Peyer's patch (tissue), 4 donors: ENCODE measurements at places on chromosomes 2 and 18. TPM values are rescaled to one million over a fixed set of nuclear protein-coding genes. Genes with fewer than 3 reads are reported as not detected.
A peak's percentile ranks its signal among the peaks of the same experiment; 100 is the strongest.

GRCh38 chr18:11664286-11664685 lies 24.8 kb upstream of the GNAL start:
- H3K4me1 ChIP-seq, result no peaks in the 10 kb centered on the region
- DNase-seq, result no peak
- no peak overlapping the region for H3K4me3 ChIP-seq
- no peaks in the 10 kb centered on the region for H3K27me3 ChIP-seq
- H3K36me3 ChIP-seq, result no peaks in the 10 kb centered on the region
- H3K27ac ChIP-seq, result no peak overlapping the region

DNA sequence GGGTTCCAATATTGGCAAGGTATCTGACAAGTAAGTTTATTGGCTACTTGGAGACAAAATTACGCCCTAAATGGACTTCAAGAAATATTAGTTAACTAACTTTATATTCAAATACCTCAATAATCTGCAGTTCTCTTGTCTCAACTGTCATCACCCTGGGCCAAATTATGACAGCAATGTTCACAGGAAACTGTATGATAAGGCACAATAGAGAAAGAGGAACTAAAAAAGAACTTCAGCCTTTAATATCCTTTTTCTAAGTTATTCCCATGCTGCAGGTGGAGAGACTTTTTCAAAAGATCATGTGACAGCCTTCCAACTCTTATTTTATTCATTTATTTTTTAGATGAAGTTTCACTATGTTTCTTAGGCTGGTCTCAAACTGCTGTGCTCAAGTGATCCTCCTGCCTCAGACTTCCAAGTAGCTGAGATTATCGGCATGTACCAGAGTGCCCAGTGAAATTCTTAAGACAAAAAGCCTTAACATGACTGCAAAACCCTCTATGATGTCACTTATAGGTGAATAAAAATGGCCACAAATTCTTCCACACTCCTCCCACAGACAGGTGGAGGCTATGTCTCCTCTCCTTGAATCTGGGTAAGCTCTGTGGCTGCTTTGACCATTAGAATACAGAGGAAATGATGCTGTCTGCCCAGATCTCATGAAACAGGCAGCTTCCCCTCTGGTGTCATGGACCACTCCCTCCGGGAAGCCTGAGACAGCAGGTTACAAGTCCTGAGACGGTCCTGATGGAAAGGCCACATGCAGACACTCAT lies 211.0 kb downstream of the TGIF1 start:
- DNase-seq, result no peak
- no peaks in the 10 kb centered on the region for H3K27me3 ChIP-seq
- H3K27ac ChIP-seq, result peak overlapping the region; percentile 9
- H3K4me3 ChIP-seq, result no peak overlapping the region

The FAM237A gene
- total RNA-seq, result not detected

GRCh38 chr2:218895759-218896500 lies 15.3 kb downstream of the WNT10A start:
- peaks cover 45% of the 10 kb centered on the region for H3K4me1 ChIP-seq
- H3K27me3 ChIP-seq, result no peaks in the 10 kb centered on the region
- no peak for DNase-seq
- no peak overlapping the region for H3K27ac ChIP-seq
- H3K36me3 ChIP-seq, result no peaks in the 10 kb centered on the region

GRCh38 chr18:400456-400855 lies 100.0 kb downstream of the COLEC12 start:
- DNase-seq, result no peak
- H3K36me3 ChIP-seq, result no peaks in the 10 kb centered on the region
- H3K27ac ChIP-seq, result no peak overlapping the region
- no peaks in the 10 kb centered on the region for H3K27me3 ChIP-seq

DNA sequence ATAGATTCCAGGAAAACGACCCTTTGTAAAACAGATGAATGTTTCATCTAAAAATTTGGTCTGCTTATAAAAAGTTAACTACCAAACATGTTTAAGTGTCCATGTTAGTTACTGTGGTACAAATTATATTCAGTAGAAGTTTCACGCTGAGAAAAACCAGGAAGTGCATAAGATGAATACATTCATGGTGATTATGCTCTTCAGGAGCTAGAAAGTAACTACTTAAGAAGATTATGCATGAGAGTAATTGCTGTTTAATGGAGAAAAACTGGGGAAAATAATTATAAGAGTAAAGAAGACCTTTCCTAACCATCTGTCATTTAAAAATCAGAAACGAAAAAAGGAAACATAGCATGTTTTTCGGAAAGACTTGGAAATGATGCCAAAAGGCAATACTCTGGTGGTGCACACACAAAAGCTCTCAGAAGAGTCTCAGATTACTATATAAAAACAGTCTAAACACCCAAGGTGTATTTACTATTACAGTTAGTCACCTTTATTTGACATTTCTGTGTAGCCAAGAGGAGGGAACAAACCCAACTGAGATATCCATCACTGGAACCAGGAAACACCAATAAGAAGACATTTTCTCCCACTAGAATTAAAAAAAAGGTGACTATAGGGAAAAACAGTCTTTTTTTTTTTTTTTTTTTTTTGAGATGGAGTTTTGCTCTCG lies 38.8 kb upstream of the METTL21A start:
- no peaks in the 10 kb centered on the region for H3K27me3 ChIP-seq
- no peaks in the 10 kb centered on the region for H3K36me3 ChIP-seq
- no peak overlapping the region for H3K4me3 ChIP-seq

The LRRC30 gene
- not detected for total RNA-seq

DNA sequence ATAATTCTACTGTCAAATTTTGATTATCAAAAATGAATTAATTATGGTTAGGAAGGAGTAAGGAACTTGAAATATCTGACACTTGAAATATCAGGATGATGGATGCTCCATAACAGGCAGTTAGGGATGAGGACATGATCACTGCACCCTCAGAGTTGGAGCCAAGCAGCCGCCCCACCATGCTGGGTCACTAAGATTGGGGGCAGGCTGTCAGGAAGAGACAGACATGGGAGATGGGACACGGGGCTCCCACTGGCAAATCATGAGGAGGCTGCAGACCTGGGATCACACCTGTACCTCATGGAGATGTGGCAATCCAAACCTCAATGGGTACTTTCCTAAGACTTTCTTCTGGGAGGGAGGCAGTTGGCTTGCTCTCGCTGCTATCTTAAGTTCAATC lies 982.0 kb upstream of the ZEB2 start:
- H3K27ac ChIP-seq, result no peak overlapping the region
- no peaks in the 10 kb centered on the region for H3K27me3 ChIP-seq
- H3K36me3 ChIP-seq, result no peaks in the 10 kb centered on the region
- no peaks in the 10 kb centered on the region for H3K4me1 ChIP-seq

The ZBTB7C gene
- total RNA-seq, result 13.9 TPM

The SERPINB11 gene
- not detected for total RNA-seq

DNA sequence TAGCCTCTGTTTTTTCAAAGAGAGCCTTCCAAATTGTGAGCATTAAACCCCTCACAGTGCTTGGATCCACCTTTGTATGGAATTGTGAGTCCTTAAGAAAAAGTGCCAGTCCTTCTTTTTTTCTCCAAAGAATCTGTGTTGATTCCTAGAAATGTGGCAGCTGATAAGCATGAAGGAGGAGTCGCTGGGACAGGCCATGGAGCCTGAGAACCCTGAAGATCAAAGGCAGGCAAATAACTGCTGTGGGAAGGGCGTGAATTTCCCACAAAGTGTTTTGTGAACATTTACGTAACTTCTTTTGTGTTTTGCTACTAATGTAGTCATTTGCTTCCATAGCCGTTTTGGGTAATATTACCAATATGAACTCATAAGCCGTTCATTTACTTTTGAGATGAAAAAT lies 27.7 kb upstream of the CHMP1B start:
- H3K4me3 ChIP-seq, result no peak overlapping the region
- H3K4me1 ChIP-seq, result no peaks in the 10 kb centered on the region
- H3K27me3 ChIP-seq, result no peaks in the 10 kb centered on the region
- H3K27ac ChIP-seq, result no peak overlapping the region

DNA sequence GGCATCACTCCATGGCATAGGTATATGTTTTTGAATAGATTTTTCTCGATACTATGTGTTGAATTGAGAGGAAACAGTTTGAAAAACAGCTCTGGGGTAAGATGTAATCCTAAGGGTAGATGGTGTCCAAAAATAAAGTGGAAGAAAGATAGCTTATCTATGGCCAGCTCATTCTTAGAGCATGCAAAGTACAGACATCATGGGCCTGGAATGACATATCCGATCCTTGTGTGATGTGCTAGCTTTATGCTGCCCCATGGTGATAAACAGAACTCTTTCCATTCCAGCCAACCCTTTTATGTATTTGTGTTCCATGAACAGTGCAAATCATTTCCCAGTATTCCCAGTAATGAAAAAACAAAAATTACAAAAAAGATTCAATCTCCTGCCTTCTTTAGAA lies 390.2 kb upstream of the NXPH2 start:
- DNase-seq, result no peak
- no peak overlapping the region for H3K27ac ChIP-seq
- H3K36me3 ChIP-seq, result no peaks in the 10 kb centered on the region
- H3K4me3 ChIP-seq, result no peak overlapping the region

GRCh38 chr18:77755187-77755586 lies 505.5 kb downstream of the GALR1 start:
- DNase-seq, result no peak
- H3K27ac ChIP-seq, result no peak overlapping the region
- H3K4me1 ChIP-seq, result no peaks in the 10 kb centered on the region
- H3K27me3 ChIP-seq, result no peaks in the 10 kb centered on the region
- no peak overlapping the region for H3K4me3 ChIP-seq

The COL3A1 gene
- 58.1 TPM for total RNA-seq

DNA sequence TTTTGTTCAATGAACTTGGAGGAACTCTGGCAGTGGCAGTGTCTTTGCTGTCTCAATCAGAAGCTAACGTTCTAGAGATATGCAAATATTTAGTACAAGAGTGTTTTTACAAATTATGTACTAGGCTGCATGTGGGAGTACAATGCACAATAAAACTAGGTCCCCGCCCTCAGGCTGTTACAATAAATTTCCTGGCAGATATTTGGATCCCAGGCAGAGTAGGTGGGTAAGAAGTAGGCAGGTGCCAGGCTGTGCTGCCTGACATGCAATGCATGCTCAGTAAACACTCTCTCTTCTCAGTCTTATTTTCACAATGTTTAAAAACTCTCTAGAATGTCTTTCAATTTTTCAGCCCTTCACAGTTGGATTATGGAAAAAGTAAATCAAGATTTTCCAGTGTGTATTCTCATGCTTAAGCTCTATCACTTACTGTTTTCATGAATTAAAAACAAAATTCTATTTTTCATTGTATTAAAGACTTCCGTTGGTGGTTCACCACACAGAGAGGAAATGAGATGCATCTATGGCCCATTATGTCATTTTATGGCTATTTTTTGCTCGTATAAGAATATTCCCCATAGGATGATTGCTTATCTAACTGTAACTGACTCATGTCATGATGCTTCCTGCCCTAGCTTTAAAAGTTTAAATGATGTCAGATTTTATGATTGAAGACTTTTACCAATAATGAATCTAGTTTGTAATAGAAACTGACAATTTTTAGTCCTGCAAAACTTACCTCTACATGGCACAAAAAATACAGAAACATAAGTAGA lies 346.1 kb downstream of the RND3 start:
- H3K27me3 ChIP-seq, result no peaks in the 10 kb centered on the region
- H3K4me1 ChIP-seq, result no peaks in the 10 kb centered on the region
- no peak for DNase-seq
- no peaks in the 10 kb centered on the region for H3K36me3 ChIP-seq
- H3K4me3 ChIP-seq, result no peak overlapping the region
- H3K27ac ChIP-seq, result no peak overlapping the region

- no peaks in the 10 kb centered on the region for H3K4me1 ChIP-seq
- H3K4me3 ChIP-seq, result no peak overlapping the region
- H3K27me3 ChIP-seq, result no peaks in the 10 kb centered on the region
- no peak for DNase-seq
- H3K36me3 ChIP-seq, result no peaks in the 10 kb centered on the region
Observed at GRCh38 chr2:44866152-44866551, 75.3 kb upstream of the SIX3 start.

The SGO2 gene
- total RNA-seq, result 9.9 TPM

The ACTG2 gene
- 27.5 TPM for total RNA-seq

DNA sequence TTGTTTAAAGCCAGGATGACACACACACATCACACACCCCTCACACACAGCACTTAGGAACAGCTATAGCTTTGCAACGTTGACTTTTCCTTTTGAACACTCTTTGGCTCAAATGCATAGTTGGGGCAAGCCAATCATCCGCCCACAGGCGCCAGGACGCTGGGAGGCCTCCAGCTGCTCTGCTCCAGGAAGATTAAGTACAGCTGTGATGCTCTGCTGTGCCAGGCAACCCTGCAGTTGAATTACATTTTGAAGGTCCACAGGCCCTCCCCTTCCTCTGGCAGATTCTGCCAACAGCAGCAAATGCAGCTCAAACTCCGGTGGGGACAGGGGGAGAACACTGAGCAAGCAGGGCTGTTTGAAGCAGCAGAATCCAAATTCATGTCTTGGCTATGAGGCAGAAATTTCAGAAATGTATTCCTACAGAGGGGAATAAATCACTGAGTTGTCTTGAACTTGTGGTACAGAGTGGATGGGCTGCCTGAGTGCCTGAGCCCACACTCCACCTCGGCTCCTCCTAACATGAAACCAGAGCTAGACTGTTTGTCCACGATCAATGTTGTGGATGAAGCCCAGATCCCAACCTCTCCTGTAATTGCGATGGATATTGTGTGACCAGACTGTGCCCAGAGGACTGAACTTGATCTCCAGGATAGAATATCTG lies 86.5 kb upstream of the PPP1CB start:
- H3K27ac ChIP-seq, result peak overlapping the region; percentile 91
- peaks cover 59% of the 10 kb centered on the region for H3K4me1 ChIP-seq
- H3K36me3 ChIP-seq, result no peaks in the 10 kb centered on the region
- H3K27me3 ChIP-seq, result no peaks in the 10 kb centered on the region
- H3K4me3 ChIP-seq, result no peak overlapping the region
- DNase-seq, result no peak

DNA sequence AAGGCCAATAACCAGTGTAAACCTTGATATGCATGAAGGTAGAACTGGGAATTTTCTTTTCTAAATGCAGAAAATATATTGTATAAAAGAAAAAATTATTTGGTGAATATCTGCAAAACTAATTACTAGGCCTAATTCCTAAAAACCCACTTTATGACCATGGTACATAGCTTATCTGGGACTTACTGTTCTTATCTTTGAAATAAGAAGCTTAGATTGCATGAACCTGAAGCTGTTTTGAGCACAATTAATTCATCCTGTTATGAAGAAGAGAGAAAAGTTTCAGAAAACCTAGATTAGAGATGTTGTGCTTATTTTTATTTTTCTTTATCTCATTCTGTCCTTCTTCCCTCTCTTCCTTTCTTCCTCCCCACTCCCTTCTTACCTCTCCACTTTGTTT lies 235.0 kb downstream of the GULP1 start:
- no peaks in the 10 kb centered on the region for H3K4me1 ChIP-seq
- H3K36me3 ChIP-seq, result no peaks in the 10 kb centered on the region
- no peak for DNase-seq
- H3K27ac ChIP-seq, result no peak overlapping the region
- H3K4me3 ChIP-seq, result no peak overlapping the region
- no peaks in the 10 kb centered on the region for H3K27me3 ChIP-seq

GRCh38 chr2:48397846-48398245 lies 132.1 kb upstream of the STON1 start:
- H3K36me3 ChIP-seq, result no peaks in the 10 kb centered on the region
- no peak overlapping the region for H3K27ac ChIP-seq
- H3K4me1 ChIP-seq, result no peaks in the 10 kb centered on the region
- DNase-seq, result no peak
- no peaks in the 10 kb centered on the region for H3K27me3 ChIP-seq

The RTP5 gene
- not detected for total RNA-seq
